ENCODE measurements at places on chromosomes 12 and 14.
A peak's percentile ranks its signal among the peaks of the same experiment; 100 is the strongest.

DNA sequence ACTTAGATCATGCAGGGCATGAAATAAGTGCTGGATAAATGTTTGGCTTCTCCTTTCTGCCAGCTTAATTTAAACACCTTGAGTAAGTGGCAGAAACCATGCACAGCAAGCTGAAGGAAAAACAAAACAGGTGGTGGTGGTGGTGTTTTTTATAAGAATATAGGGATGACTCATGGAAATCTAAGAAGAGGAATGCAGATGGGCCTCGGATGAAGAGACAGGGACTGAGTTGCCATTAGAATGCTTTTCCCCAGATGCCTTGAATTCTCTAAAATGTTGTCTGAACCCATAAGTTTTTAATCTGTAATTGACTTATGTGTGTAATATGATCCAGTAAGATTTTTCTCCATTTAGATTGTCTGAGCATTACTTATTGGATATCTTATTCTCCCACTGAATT is 93.1 kb upstream of the ZDHHC17 start:
- no peak for DNase-seq

DNA sequence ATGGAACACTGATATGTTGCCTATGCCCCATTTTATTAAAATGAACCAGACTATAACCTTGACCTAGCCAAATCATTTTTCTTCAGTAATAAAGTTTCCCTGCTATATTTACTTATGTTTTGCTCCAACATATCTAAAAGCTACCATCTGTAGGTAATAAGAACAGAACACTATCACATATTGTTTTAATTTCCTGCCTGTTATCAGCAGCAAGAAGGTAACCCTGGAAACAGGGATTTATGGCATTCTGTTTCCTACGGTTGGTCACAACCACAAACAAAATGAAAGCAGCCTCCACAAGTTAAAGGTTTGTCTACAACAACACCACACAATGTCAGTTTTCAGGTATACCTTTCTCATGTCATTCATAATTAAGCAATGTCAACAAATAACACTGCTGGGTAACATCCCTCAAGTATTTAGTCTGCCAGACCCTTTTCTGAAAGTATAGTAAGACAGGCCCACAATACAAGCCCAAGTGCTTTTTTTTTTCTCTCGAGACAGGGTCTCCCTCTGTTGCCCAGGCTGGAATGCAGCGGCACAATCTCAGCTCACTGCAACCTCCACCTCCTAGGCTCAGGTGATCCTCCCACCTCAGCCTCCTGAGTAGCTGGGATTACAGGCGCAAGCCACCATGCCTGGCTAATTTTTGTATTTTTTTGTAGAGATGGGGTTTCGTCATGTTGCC is 25.5 kb downstream of the GCH1 start:
- DNase-seq, result no peak

GRCh38 chr12:4745249-4745648 is 25.0 kb downstream of the GALNT8 start:
- DNase-seq, result no peak

- no peak for DNase-seq
Observed at GRCh38 chr14:41570415-41571155, 36.1 kb upstream of the LRFN5 start.

GRCh38 chr12:77130193-77130592 is 64.8 kb upstream of the E2F7 start:
- DNase-seq, result no peak

DNA sequence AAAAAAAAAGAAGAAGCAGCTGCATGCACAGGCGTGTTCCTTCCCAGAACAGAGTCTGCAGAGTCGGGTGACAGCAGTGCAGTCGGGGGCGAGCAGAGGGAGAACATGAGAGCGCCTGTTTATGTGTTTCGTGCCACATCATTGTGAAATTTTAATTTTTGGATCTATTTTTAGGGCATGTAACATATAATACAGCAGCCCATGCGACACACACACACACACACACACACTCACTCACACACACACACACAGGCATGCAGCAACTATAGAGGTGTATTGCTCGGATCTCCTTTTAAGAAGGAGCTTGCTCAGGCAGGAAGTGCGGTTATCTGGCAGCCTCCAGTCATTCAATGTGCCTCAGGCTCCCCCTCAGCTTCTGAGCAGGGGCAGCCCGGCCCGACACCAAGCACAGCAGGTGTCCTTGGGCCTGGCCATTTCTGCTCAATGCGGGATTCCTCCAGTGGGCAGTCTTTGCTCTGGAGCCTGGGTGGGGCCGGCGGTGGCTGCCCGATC is 71.8 kb downstream of the ZNF664 start:
- DNase-seq, result no peak

- DNase-seq, result no peak
Observed at GRCh38 chr12:4133636-4134447, 139.7 kb upstream of the CCND2 start.

GRCh38 chr12:76890151-76891143 is 11.6 kb upstream of the CSRP2 start:
- DNase-seq, result peak; percentile 57

- DNase-seq, result peak; percentile 1
Observed at GRCh38 chr12:32390572-32391219, 8.7 kb upstream of the FGD4 start.

DNA sequence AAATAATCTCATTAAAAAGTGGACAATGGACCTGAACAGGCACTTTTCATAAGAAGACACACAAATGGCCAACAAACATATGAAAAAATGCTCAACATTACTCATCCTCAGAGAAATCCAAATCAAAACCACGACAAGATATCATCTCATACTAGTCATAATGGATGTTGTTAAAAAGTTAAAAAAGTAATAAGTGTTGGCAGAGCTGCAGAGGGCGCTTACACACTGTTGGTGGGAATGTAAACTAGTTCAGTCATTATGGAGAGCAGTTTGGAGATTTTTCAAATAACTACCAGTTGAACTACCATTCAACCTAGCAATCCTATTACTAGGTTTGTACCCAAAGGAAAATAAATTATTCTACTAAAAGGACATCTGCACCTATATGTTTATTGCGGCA is 47.2 kb downstream of the FOXG1 start:
- DNase-seq, result no peak

GRCh38 chr12:60014436-60014835 is 418.6 kb downstream of the SLC16A7 start:
- DNase-seq, result no peak

GRCh38 chr12:7130701-7131501 is 730 bp downstream of the CLSTN3 start:
- DNase-seq, result no peak

- no peak for DNase-seq
Observed at GRCh38 chr14:75559451-75560222, 18.8 kb upstream of the FLVCR2 start.

- DNase-seq, result no peak
Observed at GRCh38 chr14:96934638-96935330, 137.6 kb downstream of the VRK1 start.

DNA sequence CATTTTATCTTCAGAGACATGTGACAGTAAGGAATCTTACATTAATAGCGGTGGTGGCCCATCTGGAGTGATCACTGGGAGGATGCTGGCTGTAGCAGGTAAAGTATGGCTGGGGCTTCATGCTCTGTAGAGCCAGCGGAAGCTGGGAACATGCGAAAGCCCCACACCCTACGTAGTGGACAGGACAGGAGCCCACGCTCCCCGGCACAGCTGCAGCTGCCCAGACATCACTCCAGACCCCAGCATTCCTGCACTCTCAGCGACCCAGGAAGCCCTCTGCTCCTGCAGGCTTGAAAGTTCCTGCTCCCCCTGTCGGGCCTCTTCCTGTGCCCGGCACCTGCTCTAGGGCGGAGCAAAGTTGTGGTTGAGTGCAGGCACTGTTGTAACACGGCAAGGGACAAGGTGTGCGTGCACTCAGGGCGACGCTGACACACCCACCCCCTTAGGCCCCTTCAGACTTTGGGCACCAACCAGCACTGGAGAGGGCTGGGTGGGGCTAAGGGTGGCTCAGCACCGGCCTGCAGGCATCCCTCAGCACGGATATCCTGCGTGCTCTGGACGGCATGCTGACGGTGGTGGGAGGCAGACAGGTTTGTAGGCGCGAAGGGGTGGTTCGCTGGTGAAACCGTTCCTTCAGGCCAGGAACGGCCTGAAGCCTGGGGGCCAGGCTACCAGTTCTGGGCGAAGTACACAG is 568.3 kb downstream of the FSCB start:
- no peak for DNase-seq

DNA sequence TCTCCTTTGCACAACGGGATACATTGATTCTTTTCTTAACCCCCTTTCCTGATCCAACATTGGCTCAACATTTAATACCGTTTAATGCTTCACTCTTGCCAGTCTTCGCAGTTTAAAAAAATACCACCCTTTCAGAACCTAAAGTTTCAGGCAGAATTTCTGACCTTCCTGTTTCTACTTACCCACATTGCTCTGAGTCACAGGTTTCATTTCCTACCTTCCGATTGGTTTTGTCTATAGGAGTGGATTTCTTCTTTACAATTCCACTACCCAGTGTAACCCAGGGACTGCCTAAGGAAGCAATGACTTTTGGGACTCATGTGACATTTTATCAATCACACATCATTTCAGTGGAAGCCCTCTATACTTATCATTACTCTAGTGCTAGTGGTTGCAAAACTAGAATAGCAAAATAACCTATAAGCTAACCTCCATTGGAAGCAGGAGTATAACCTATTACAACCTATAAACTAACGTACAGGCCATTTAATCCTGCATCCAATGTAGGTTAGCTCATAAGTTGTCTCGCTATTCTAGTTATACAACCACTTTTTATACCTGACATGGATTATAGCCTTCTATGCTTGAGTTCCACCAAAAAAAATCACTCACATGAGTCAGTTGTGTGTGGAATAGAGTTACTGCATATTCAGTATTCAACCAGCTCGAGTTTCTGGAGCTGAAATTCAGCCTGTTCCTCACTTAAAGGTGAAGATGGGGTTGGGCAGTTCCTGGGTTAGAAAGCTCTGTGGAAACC is 64.9 kb upstream of the KITLG start:
- DNase-seq, result no peak

DNA sequence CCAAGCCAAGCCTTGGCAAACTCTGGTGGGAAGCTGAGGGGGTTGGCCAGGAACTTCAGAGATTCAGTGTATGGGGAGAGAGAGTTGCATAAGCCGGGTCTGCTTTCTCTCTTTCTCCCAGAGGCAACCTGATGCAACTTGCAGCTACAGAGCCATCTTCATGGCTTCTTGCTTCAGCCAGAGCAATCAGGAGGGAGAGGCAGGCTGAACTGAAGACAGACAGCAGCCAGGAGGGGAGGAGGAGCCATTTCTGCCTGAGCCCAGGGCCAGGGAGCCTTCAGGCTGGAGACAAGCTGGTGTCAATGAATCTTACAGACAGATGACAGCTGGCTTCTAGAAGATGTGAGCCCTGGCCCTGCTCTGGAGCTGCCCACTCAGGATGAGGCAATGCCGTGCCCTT is 18.7 kb downstream of the NPC2 start:
- no peak for DNase-seq

- no peak for DNase-seq
Observed at GRCh38 chr14:92563359-92563758, 49.8 kb downstream of the RIN3 start.

DNA sequence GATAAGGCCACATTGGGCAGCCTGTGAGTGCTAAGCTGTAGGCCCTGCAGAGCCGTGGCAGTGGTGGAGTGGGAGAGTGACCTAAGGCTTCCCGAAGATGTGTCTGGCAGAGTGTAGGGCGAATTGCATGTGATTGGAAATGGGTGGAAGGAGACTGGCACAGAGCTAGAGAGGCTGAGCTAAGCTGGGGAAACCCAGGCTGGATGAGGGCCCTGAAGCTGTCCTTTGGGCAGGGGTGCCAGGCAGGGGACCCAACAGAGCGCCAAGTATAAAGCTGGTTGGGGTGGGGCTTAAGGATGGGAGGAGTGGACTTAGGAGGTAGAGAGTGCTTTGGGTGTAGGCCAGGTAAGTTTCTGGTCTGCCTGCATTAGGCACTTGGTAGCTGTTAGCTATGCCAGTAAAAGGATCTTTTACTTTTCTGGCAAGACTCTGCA is 47.9 kb downstream of the WDR20 start:
- no peak for DNase-seq

GRCh38 chr12:108310489-108310888 is 28.6 kb downstream of the CMKLR1 start:
- DNase-seq, result no peak

GRCh38 chr12:48189331-48190125 is 6.1 kb downstream of the CCDC184 start:
- DNase-seq, result peak; percentile 47

DNA sequence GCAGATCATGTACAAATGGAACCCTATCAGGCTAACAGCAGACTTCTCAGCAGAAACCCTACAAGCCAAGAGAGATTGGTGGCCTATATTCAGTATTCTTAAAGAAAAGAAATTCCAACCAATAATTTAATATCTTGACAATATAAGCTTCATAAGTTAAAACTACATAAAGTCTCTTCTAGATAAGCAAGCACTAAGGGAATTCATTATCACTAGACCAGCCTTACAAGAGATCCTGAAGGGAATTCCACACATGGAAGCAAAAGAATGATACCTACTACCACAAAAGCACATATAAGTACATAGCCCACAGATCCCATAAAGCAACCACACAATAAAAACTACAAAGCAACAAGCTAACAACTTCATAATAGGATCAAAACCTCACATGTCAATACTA is 60.4 kb upstream of the SCAF11 start:
- no peak for DNase-seq

GRCh38 chr12:49923880-49924556 is 20.3 kb upstream of the FAIM2 start:
- DNase-seq, result no peak
